HS-27A (cell line): ENCODE measurements at places on chromosomes 7 and 10.
A peak's percentile ranks its signal among the peaks of the same experiment; 100 is the strongest.

GRCh38 chr10:110566472-110567200 is 859 bp upstream of the SMC3 start:
- no peak for DNase-seq

DNA sequence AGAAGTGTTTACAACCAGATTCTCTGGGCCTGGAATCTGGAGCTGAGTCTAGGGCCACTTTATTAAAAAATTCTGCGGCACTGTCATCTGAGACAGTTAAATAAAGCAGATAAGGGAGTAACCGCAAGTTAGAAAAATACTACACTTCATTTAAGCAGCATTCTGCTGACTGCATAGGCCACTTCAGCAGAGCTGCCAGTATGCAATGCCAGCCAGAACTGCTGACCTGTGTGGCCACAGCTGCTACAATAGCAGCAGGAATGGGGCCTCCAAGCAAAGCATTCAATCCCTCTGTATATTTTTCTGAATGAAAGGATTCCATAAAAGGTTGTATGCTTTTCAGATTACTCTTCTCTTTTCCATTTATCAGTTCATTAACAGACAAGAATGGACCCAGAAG is 136.0 kb downstream of the COL28A1 start:
- no peak for DNase-seq

DNA sequence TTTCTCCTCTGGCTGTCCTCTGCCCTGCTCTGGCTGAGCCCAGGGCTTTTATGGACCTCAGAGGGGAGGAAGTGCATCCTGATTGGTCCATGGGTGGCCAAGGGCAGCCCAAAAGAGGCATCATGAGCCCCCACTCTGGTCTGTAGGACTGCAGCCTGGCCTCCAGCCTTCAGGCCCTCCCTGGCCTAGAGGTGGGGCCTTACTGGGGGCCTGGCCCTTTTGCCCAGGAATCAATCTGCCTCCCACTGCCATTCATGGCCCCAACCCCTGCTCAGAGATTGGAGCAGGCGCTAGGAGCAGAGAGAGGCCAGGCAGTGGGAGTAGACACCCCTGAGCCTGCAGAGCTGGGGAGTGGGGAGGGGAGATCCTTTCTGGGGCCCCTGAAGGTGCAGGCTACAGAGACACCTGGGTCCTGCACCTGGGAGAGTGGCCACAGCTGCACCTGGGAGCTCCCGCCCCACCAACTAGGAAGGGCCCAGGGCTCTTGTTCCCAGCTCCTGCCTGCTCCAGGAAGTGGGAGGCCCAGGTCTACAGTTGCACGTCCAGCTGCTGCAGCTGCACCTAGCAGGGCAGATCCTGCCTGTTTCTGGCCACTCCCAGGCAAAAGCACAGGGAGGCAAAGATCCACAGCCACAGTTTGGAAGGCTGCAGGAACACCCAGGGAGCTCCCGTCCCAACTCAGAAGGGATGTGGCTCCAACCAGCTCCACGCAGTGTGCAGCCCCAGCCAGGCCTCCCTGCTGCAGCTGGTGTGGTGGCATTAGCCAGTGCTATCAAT is 6.4 kb upstream of the DYNC2I1 start:
- DNase-seq = no peak

DNA sequence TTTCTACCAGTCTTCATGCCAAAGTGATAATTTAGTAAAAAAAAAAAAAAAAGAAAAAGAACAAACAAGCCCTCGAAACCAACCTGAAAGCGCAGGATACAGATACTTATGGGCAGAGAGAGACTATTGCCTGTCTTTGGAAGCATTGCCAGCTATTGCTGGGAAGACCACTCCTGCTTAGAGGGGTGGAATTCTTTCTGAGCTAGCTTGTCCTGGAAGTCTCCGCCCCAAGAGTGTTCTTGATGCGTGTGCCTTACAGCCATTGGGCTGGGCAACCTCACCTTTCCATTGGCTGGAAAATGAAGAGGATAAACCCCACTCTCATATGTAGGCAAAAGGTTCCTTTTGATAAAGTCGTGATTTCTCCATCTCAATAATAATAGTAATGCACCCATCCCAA is 19.9 kb upstream of the INSYN2A start:
- no peak for DNase-seq

GRCh38 chr10:86700851-86701617 is 32.7 kb downstream of the LDB3 start:
- no peak for DNase-seq

GRCh38 chr10:42594246-42594650 is 44.1 kb downstream of the ZNF33B start:
- no peak for DNase-seq

DNA sequence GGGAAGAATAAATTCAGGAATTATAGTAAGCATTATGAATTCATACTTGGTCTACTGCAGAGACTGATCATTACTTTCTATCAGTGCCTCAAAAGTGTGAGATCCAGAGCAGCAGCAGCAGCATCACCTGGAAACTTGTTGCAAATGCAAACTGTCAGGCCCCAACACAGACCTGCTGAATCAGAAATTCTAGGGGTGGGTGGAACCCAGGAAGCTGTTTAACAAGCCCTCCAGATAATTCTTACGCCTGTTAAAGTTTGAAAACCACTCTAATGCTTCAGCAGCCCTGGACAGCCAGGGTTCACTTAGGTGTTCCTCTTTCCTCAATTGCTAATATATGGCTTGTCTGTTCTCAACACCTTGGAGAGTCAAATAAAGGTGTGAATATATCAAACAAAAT is 19.5 kb downstream of the CACUL1 start:
- DNase-seq = no peak

DNA sequence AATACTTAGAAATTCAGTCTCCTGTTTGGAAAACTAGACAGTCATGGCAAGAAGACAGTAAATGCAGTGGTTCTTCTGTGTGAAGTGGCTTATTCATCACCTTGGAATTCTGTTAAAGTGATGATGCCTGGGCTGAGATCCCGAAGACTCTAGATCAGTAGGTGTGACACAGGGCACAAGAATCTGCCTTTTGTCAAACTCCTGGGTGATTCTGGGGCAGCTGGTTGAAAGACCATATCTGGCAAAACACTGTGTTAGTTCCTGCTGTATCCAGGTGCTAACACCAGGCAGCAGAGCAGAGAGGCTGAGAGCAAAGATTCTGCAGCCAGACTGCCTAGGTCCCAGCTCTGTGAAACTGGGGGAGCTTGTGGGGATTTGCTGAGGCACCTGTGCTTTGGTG is 26.5 kb downstream of the MRC1 start:
- peak; percentile 68 for DNase-seq

DNA sequence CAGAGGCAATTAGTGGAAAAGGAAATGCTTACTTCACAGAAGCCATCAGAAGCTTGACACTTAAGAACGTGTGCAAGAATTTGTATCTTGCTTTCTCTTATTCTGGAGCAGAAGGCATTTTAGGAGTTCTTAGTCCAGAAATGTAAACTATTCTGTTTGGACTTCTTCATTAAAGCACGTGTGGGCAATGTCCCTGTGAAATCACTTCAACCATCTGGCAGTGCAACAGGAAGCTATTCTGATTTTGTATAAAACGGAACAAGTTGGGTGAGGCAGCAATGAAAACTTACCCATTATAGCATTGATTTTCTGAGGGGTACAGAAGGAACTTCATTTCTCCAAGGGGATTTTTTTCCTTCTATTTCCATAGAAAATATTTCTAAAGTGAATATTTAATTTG is 21.3 kb upstream of the ARHGAP21 start:
- DNase-seq = no peak

DNA sequence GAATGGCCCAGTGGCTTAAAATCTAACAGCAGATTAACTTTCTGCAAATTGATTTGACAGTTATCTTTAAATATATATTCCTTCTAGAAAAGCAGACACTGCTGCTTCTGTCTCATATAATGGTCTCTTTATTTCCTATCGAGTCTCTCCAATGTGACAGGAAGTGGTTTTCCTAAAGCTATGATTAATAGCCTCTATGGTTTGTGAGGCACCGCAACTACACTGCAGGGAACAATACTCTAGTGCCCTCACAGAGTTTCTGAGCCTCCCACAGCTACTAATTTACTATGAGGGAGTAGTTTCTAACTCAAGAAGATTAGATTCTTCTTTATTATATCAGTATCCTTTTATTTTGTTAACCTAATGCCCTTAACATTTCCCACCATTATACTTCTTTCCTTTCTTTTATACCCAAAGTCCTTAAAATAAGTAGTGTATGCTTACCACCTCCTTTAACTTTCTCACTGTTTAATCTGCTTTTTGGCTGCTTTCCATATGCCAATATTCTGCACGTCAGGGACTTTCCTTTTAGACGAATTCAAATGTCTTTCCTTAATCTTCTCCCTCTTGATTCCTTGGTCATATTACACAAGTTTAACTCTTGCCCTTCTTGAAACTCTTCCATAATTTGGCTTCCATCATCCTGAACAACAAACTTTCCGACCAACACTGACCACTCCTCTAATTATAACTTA is 23.8 kb upstream of the AHR start:
- DNase-seq = no peak

GRCh38 chr7:24572997-24573553 is at the start of gene PALS2:
PALS2 (plus strand) TSS chr7:24573452; CDS start chr7:24623668, 50,216 bp downstream.
- DNase-seq = peak; percentile 12

DNA sequence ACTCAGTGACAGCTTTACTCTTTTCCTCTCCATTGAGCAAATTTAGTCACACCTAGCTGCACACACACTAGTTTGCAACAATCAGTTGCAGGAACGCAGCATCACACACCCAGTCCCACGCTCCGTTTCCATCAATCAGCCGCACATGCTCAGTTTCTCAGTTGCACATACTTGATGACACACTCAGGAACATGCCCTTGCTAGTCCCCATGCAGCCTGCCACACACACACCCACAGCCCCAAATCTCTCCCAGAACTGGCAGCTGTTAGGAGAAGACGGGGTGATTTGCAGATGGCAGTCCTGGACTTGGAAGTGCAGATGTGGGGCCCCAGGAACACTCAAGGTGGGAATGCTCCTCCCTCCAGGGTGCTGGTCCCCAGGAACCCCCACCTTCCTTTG is 7.7 kb downstream of the LBX1 start:
- no peak for DNase-seq

GRCh38 chr10:69768386-69768785 is 33.3 kb upstream of the COL13A1 start:
- DNase-seq = no peak

- DNase-seq = no peak
These were observed 172.1 kb downstream of the CYP26A1 start for GRCh38 chr10:93245779-93246178.

DNA sequence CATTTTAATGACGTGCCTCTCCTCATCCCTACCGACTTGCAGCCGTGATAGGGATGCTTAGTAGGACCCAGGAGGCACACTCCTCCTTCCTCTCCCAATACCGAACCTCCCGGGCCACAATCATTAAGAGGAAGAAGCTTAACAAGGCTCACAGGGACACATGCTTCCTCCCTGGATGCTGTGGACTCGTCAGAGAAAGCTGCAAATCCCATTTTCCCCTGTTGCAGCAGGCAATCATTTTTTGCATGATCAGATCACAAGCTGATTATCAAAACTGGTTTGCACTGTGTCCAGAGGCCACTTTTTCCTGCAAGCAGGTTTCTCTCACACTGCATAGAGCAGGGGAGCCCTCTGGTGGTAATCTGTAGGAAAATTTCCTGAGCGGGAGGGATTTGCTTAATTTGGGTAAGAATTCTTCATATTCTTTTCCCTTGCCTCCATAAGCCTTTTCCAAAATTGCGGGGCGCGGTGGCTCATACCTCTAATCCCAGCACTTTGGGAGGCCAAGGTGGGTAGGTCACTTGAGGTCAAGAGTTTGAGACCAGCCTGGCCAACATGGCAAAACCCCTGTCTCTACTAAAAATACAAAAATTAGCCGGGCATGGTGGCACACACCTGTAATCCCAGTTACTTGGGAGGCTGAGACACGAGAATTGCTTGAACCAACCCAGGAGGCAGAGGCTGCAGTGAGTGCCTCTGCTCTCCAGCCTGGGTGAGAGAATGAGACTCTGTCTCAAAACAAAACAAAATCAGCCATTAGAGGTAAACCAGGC is 16.1 kb upstream of the LAMB4 start:
- DNase-seq = peak; percentile 27

DNA sequence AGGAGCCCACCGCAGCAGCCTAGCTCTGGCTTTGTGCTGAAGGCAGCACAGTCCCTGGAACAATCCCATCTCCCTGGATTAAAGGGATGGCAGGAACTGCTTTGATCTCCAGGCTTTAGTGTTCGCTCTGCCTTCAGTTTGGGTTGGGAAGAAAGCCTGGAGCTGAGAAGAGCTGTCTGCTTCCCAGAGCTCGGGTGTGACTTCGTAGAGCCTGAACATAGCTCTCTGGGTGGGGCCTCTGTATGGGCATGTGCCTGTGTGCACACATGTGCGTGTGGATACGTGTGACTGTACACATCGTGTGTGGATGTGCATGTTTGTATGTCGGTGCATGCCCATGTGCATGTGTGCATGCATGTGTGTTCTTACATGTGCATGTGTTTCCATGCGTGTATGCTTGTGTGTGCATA is 8.7 kb downstream of the ADCY1 start:
- no peak for DNase-seq

DNA sequence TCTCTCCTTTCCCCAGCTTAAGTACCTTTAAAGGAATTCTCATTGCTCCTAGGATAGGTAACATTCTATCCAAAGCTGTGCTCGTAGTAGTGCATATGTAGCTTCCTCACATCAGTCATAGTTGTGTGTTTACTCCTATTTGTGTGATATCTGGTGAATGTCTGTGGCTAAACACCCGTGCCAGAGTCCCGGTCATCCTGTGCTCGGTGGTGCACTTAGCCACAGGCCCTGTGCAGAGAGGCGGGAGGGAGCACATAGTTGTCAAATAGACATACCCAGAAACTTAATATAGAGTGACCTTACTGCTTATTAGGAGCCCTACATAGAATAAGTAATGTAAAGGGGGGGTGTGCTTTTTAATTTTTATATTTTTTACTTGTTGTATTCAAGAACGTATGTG is 76.6 kb downstream of the RBM33 start:
- no peak for DNase-seq

DNA sequence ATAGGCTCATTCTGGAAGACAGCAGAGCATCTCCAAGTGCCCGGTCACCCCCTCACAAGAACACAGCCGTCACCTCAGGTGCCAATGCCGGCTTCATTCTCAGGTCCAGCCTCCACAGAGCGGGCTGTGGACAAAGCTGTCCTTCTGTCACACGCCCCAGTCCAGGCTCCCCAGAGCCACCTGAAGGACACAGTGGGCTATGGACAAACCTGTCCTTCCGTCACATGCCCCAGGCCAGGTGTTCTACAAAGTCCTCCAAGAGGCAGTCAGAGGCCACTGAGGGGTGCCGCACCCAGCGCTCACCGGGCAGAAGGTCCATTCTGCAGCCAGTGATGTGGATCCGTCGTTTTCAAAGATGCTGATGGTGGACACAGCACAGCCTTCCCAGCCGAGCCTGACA is 173.2 kb upstream of the PPP2R2D start:
- no peak for DNase-seq

GRCh38 chr7:135933509-135934188 is 43.5 kb downstream of the MTPN start:
- no peak for DNase-seq

- DNase-seq = no peak
These were observed 3.5 kb downstream of the NOS3 start for GRCh38 chr7:150994141-150994837.

DNA sequence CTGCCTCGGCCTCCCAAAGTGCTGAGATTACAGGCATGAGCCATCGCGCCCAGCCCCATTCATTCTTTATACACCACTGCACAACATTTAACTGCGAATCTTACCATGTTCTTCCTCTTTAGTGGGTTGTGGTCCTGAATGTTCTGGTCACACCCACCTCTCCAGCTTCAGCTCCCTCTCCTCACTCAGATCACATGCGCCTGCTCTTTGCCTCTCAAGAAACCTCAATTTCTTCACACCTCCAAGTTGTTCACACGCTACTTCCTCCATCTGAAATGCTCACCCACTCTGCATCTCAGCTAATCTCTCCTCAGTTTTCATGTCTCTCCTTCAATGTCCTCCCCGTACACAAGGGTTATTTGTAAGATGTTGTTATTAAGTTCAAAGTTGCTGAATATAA is 2.4 kb upstream of the PRR15 start:
- no peak for DNase-seq
